ENCODE measurements at places on chromosomes 7 and 10. TPM values are rescaled to one million over a fixed set of nuclear protein-coding genes. Genes with fewer than 3 reads are reported as not detected.

The TEX36 gene
- not detected for total RNA-seq

The THNSL1 gene
- total RNA-seq: 3.6 TPM

The TRPV5 gene
- total RNA-seq: not detected

The MBL2 gene
- not detected for total RNA-seq

The TCERG1L gene
- not detected for total RNA-seq

The LRRC17 gene
- total RNA-seq: not detected

The EZH2 gene
- 23.3 TPM for total RNA-seq

The GIMAP8 gene
- not detected for total RNA-seq

The HOXA9 gene
- total RNA-seq: 0.63 TPM

All from A549 treated with CORT108297 at 1 μM for 4 hours (cell line).